ENCODE measurements at places on chromosomes 13 and 19.

DNA sequence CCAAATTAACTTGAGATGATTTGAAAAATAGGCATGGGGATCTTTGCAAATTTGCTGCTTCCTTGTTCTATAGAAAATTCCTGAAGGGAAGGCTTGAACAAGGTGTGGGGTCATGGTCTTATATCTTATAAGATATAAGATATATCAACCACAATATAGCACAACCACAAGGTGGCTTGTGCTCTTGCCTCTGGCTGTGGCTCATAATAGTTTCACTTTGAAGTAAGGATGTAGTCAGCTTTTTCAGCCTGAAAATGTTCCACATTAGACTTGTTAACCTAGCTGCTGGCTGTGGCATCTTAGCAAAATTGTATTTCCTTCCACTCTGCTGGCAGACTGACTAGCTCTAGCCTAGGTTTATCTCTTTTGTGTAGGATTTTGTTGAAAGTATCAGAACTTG lies 169.7 kb downstream of the KLF5 start:
- no peak for DNase-seq

DNA sequence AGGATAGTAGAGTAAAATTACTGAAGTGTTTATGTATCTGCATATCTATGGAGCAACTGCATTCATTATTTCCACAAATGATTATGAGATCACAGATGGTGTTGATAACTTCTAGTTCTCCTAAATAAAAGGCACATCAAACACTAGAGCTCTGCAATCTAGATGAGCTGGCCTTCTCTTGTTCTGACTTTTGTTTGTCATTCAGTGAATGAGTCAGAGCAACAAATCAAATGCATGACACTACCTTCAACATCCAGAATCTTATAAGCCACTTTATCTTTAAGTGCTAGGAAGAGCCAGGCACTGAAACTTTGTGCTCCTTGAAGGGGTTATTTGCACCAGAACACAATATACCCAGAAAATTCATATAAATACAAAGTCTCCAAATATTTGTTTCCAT lies 456.0 kb downstream of the PCDH17 start:
- DNase-seq, result no peak

GRCh38 chr13:114108141-114108761 lies 24.2 kb downstream of the RASA3 start:
- DNase-seq, result no peak

DNA sequence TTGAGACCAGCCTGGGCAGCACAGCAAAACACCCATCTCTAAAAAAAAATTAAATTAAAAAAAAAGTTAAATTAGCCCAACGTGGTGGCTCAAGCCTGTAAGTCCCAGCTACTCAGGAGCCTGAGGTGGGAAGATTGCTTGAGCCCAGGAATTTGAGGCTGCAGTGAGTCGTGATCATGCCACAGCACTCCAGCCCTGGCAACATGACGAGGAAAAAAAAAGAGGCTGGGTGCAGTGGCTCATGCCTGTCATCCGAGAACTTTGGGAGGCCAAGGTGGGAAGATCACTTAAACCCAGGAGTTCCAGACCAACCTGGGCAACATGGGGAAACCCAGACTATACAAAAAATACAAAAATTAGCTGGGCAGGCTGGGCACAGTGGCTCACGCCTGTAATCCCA lies 2.2 kb upstream of the TMEM161A start:
- DNase-seq, result no peak

GRCh38 chr13:39129213-39129612 lies 91.0 kb downstream of the NHLRC3 start:
- DNase-seq, result no peak

- no peak for DNase-seq
These were observed 122.1 kb downstream of the CYSLTR2 start for GRCh38 chr13:48775804-48776203.

DNA sequence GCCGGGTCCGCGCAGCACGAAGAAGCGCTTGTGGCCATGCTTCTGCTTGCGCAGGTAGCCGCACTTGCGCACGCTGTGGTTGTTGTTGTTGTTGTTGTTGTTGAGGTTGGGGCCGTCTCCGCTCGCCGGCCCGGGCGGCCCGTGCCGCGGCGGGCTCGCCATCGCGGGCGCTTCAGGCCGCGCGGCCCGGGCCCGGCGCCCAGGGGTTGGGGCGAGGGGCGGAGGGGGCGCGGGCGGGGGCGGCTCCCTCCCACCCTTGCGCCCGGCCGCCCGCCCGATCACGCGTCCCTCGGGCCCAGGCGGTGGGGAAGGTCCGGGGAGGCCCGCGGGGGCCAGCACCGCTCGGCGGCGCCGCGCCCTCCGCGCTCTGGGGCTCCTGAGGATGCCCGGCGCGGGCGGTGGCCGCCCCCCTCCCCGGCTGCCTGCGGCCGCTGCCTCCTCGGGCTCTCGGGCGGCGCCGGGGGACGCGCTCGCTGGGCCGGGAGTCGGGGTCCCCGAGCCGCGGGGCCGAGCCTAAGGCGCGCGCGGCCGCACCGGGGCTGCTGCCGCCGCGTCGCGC lies 412 bp downstream of the IRS2 start:
- DNase-seq, result no peak

DNA sequence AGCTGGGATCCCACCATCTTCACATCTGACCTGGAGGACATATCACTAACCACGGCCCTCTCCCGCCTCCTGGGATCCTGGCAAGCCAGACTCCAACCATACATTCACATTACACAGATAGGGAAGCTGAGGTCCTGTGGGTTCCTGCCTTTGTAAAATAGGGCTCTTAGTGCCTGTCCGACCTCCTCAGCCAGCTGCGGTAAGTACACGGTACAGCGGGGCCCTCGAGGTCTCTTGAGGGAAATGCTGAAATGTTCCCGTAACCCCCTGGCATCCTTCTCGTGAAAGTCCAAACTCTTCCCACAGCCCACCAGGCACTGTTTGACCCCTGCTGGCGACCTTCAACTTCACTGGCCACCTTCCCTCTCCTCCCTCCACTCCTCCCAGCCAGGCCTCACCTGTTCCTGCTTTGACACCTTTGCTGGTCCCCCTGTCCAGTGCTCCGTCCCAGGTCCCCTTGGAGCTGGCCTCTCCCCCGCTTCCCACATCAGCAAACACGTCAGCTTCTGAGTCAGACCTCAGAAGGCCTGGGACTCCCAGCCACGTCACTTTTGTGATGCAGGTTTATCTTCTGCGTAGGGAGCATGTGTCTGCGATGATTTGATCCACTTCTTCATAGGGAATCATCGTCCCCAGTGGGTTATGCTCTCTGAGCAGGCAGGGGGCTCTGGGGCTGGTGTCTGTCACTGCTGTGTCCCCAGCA lies 8.8 kb upstream of the GNG7 start:
- DNase-seq, result no peak

- DNase-seq, result no peak
These were observed 2.0 kb upstream of the GATAD2A start for GRCh38 chr19:19403373-19403901.

- no peak for DNase-seq
These were observed 722 bp upstream of the TIMM50 start for GRCh38 chr19:39479916-39480315.

DNA sequence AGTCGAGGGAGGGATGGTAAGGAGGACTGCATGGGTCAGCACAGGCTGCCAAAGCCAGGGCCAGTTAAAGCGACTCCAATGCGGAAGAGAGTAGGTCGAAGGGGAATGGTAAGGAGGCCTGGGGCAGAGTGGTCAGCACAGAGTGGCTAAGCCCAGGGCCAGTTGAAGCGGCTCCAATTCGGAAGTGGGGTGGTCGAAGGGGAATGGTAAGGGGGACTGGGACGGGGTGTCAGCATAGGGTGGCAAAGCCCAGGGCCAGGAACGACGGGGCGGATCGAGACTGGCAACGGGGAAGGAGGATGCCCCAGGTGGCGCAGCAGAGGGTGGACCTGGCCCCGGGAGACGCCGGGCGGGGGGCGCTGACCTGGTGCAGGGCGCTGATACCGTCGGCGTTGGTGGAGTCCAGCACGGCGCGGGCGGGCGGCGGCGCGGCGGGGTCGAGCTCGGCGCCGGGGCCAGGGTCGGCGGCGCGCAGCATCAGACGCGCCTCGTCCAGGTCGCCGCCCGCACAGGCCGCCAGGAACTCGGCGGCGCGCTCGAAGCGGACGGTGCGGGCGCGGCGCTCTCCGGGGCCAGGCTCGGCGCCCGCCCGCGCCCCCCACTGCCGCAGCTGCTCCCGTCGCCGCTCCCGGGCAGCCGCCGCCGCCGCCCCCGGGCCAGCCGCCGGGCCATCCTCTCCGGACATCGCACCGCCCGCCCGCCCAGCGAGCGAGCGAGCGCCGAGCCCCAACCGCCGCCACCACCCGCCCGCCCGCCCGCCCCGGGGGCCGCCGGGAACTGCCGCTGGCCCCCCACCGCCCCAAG lies at the start of gene PPP1R12C:
TSS of gene PPP1R12C (minus strand) at position 779 of the 804 bp plus-strand sequence. CDS start at position 685, 94 bp downstream.
- DNase-seq, result peak; percentile 61

- DNase-seq, result no peak
These were observed 1026.1 kb upstream of the MIR17HG start for GRCh38 chr13:90321281-90321931.

DNA sequence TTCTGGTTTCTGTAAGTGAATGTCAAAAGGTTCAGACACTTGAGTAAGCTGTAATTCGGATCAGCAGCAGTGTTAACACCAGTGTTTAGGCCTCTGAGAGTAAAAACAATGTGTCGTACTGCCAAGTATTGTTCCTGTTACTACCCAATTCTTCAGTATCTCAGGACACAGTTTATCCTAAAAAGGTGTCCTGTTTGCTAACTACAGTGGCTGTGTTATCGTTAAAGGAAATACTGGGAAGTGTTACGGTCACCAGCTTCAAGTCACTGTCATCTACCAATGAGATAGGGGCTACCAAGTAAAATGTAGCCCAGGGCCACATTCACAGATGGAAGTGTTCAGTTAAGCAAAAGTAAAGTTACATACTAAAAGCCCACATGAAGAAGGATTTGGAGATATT lies 2.3 kb upstream of the UPF3A start:
- no peak for DNase-seq

- no peak for DNase-seq
These were observed 2.5 kb upstream of the BCAT2 start for GRCh38 chr19:48813123-48813913.
